ENCODE measurements at places on chromosomes 12 and 14.

DNA sequence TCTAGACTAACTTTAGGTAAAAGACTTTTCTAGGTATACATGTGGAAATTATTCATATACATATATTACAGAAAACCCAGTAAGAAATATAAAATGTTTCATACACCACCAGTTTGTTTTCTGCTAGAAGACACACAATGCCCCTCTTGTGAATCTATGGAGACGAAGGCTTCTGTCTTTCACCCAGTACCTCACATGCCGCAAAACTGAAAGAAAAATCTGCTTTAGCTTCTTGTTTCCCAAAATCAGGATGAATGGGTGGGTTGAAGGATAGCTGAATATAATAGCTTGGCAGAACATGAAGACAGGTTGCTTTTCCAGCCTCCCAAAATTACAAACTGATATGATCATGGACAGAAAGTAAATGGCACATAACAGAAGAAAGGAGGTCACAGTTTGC lies 1.3 kb downstream of the TAS2R30 start:
- DNase-seq: no peak

DNA sequence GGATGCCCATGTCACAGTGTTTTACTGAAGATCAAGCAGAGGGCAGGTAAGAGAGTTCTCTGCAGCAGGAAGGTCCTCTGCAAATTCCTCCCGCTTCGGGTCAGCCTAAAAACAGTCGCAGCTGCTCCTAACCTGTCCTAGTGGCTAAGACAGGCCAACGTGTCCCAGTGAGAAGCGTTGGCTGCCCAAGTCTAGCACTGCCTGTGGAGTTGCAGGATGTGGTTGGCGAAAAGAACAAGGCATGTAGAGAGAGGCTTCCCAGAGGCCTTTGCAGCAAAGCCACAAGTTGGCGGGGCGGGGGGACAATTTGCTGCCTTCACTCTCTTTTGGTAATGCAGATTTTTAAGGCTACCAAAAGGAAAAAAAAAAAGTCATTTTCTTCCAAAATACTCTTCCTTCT lies 340.1 kb downstream of the BCL11B start:
- DNase-seq: no peak

- peak; percentile 21 for DNase-seq
These were observed 39.4 kb downstream of the MVK start for GRCh38 chr12:109612975-109613502.

- DNase-seq: no peak
These were observed 30.1 kb downstream of the CDKL1 start for GRCh38 chr14:50366589-50366988.

DNA sequence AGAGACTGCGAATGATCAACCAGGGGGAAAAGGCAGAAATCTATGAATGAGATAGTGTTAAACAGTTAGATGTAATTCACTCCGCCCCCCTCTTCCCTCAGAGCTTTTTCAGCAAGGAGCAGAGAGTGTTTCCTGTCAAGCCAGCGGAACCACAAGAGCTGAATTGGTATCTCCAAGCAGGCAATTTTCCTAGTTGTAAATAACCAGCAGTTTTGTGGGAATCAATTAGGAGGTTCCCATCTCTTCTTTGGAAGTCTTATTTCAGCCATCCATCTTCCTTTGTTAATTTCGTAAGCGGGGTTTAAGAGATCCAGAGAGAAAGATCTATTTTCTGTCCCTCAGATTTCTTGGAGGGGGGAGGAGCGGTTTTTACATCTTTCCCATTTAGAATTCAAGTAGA lies 178.0 kb downstream of the FOXN3 start:
- no peak for DNase-seq

DNA sequence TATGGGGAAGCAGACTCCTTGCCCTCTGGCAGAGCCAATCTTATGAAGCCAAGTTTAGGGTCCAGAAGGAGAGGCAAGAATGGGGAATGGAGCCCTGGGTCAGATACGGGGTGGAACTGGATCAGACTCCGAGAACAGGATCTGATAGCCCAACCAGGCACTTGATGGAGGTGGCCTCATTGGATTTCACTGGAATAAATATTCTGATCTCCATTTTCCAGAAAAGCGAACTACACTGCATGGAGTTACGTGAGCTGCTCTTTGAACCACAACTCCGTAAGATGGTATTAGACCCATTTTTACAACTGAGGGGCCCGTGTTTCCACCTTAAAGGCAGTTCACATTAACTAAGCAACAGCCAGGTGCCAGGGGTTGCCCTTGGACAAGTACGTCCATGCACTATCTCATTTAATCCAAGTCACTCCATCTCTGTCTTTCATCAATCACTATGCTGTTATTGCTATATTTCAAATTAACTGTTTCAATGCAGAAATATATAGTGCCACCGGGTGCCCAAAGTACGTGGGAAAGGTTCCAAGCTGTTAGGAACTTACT lies 155.2 kb downstream of the BCL11B start:
- DNase-seq: no peak

DNA sequence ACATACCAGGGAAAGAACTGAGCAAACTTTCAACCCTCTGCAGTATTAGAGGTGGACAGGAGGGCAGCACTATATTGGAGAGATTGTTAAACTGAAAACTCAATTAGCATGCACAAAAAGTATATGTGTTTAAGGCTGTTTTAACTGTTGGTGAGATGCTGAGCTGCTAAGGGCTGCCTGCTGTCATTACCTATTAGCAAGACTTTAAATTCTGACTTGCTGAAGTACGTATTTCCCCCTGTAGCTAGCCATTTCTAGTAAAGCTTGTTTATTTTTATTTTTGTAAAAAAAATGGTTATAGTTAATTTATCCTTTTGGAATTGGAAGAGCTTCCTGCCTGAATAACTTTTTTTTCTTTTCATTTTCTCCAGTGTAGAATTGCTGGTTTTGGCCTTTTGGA lies 92.2 kb downstream of the CACNA1C start:
- DNase-seq: no peak

DNA sequence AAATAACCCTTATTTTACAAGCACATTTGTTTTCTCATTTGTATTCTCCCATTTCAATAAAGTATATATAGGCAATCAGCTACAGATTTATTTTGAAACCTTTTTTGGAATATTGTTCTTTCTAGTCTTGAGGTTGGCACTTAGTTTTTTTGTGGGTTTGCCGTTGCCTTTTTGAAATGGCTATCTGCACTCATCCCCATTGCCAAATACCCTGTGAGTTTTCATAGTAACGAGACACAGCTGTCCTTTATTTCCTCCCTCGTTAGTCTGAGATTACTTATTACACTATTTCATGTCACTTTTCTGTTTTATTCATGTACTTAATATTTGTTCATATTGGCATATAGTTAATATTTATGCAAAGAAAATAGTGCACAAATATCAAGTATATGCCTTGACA lies 1104.0 kb downstream of the SLC6A15 start:
- DNase-seq: no peak

- no peak for DNase-seq
These were observed 51.3 kb downstream of the PRICKLE1 start for GRCh38 chr12:42538203-42538602.

DNA sequence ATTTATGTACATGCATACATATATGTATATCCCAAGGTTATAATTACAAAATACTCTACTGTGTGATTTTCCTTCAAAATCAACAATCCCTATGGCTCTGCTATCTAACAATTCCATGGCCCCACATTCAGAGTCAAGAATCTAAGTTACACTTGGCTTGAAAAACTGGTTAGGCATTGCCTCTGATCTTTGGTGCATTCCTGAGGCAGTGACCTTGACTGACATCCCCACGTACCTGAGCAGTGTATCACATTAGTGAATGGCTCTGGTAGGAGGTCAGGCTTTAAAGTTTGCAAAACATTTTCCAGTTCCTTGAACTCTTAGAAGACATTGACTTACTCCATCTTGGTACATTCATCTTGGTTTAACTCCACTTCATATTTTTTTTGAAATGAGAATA lies 8.5 kb upstream of the STON2 start:
- no peak for DNase-seq

DNA sequence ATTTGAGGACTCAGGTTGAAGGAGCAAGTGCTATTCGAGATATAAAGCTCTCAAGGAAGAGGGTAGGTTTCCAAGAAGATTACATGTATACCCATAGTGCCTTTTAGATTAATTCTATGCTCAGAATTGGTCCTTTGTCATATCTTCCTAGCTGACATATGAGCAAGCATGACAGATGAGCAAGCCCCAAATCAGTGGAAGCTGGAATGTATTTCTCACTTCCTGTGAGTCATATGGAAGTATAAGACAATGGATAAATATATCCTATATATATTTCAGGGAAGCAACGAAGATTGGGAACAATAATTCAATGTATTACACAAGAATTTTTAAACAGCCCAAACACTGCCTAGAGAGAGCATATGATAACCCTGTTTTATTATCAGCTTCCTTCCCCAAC lies 674.1 kb upstream of the ATXN7L3B start:
- DNase-seq: peak; percentile 36

GRCh38 chr14:51251486-51251885 lies 11.4 kb downstream of the TMX1 start:
- DNase-seq: no peak

DNA sequence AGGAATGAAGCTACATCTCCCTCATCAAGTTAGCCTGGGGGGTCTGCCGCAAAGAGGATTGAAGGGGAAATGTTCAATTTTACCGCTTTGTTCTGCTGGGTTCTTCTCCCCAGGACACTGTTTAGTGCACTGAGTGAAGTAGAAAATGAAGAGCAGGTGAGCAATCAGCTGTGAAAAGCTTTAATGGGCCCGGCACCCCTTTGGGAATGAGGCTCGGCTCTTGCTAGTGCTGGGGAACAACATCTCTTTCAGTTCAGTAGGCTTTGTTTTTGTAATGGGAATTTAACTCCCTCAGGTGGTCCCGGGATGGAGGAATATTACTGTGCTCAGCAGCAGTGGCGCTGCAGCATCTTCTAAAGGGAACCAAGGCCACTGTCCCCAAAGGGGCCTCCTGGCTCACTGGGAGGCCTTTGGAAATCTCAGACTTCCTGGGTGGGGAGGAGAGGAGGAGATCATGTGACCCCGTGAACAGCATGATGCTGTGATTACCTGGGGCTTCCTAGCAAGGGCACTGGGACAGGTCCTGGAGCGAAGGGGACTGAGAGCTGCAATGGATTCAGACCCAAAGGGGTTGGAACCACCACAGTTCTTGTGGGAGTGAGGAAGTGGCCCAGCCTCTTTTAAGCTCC lies 85.2 kb upstream of the MAX start:
- no peak for DNase-seq

DNA sequence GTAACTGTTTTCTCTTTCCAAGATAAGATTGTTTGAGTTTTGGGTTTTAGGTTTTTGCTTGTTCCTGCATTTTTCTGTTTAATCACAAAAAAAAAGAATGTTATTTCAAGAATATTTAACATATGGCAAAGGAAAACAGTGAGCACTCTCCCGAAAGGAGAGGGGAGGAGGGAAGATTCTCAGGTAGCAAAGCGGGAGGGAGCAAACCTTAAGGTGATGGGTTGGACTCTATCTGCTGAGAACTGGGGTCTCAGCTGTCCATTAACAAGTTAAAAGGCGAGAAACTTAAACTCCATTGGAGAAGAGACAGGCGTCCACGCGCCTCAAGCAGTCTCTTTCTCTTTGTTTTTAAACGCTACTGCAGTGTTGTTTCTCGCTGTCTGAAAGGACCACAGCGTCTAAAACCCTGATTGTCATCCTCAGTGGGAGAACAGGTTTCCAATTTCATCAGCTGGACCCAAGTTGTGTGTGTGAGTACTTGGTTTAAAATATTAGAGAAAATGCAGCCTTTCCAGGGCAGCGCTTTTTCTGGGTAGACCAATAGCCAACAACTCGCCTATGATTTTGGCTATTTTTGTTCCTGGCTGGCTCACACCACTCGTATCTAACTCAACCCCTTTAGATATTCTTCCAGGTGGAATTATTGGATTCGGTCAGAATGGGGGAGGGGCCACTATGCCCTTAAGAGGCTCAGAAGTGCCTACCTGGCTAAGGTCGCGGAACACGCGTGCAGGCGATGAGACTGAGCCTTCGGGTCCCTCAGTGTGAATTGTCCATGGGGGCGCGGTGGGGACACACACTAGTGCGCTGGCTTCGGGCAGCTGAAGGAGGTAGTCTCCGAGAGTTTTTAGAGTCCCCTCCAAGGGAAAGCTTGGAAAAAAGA lies 8.2 kb downstream of the SIX1 start:
- no peak for DNase-seq

- DNase-seq: no peak
These were observed 2.0 kb upstream of the SOAT2 start for GRCh38 chr12:53101266-53101665.

GRCh38 chr12:115993737-115994136 lies 283.8 kb downstream of the MED13L start:
- DNase-seq: no peak

DNA sequence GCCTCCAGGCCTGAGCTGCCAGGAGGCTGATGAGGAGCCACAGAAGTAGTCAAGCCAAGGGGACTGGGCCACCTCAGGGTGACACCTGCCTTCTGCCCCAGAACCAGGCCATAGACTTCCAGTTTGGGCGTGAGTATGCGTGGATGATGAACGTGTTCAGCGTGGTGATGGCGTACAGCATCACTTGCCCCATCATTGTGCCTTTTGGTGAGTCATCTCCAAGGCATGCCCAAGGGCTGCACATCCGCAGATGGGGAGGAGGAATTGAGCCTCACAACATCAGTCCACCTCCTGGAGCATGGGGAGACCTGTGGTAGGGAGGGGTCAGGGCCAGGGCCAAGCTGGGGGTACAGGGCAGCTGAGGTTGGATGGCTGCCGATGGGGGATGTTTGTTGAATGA lies 22.3 kb downstream of the NGB start:
- peak; percentile 33 for DNase-seq

DNA sequence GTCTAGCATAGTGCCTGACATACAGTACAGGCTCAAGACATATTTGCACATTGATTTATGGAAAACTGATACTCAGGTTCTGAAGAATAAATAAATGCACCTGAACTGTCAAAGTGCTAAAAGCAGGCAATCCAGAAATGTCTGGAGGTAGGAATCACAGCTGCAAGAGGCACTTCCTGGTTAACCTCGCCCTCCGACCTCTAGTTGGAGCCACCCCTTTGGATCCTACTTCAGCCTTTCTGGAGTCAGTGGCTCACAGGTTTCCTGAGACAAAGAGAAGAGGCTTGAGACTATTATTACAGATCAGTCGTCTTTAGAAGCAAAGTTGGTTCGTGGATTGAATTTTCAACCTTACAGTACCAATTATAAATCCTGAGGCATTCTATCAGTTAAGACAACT lies 13.0 kb downstream of the TCP11L2 start:
- DNase-seq: no peak

DNA sequence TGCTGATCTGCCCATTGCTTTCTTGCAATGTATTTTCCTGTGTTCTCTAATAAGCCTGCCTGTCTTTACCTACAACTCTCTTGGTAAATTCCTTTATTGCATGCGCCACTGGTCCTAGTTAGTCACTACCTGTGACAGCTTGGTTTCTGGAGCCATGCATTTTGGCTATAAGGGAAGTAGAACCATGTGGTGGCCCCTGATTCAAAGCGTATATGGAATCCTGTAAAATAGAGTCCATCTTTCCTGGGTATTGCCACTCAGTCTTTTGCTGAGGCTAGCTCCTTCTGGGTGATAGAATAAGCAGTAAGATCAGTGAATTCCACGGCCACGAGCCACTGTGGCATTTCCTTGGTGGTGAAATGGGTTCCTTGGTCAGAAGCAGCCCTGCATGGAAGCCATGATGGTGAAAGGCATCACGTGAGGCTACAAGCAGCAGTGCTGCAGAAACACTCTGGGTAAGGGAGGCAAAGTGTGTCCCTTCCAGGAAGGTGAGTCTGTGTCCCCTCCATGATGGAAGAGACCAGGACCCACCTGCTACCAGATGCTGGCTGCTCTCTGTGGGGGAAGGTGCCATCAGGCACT lies 19.6 kb downstream of the TNFAIP2 start:
- DNase-seq: no peak

- DNase-seq: no peak
These were observed 240.4 kb upstream of the DCN start for GRCh38 chr12:91422811-91423692.

- no peak for DNase-seq
These were observed 5.1 kb downstream of the E2F7 start for GRCh38 chr12:77060136-77060882.
